ENCODE measurements at places on chromosomes 12 and 14. TPM values are rescaled to one million over a fixed set of nuclear protein-coding genes. Genes with fewer than 3 reads are reported as not detected.

Gene CFAP251
- 0.92 TPM for polyA plus RNA-seq

Gene SMIM41
- polyA plus RNA-seq = 0.10 TPM

Gene PRH2
- 1.6 TPM for polyA plus RNA-seq

Gene HCAR2
- polyA plus RNA-seq = 0.08 TPM

Gene CCDC60
- not detected for polyA plus RNA-seq

Gene PELI2
- polyA plus RNA-seq = 2.7 TPM

Gene REC8
- polyA plus RNA-seq = 111 TPM

Gene KCNA5
- 0.98 TPM for polyA plus RNA-seq

Gene PLA2G1B
- polyA plus RNA-seq = 4.9 TPM

Gene PPFIBP1
- 24.4 TPM for polyA plus RNA-seq

Gene RPGRIP1
- polyA plus RNA-seq = not detected

Gene PDE3A
- 1.2 TPM for polyA plus RNA-seq

Gene TNFAIP2
- polyA plus RNA-seq = 28.3 TPM

Gene VASH1
- polyA plus RNA-seq = 21.0 TPM

Gene GLIPR1L2
- polyA plus RNA-seq = 1.0 TPM

Gene CHPT1
- 34.4 TPM for polyA plus RNA-seq

Gene KERA
- polyA plus RNA-seq = not detected

Gene PPP2R3C
- 31.2 TPM for polyA plus RNA-seq

Gene ACSS3
- 18.1 TPM for polyA plus RNA-seq

Gene ST8SIA1
- 4.2 TPM for polyA plus RNA-seq

Gene FAM186B
- 1.3 TPM for polyA plus RNA-seq

Gene LYZ
- 25.6 TPM for polyA plus RNA-seq

Gene ESR2
- polyA plus RNA-seq = 5.0 TPM

Gene RNASE4
- 12.7 TPM for polyA plus RNA-seq
